Activated naive CD8-positive, alpha-beta T cell treated with anti-CD3 and anti-CD28 coated beads, Interleukin-2, amount 10 ng/mL, durations not matched to agents 7 days and 5 days (primary cell): ENCODE measurements at places on chromosomes 7 and 10. TPM values are rescaled to one million over a fixed set of nuclear protein-coding genes. Genes with fewer than 3 reads are reported as not detected.

GRCh38 chr10:75434291-75434690 is 2.9 kb downstream of the LRMDA start:
- no peak for DNase-seq

The ZNF736 gene
- total RNA-seq: 38.9 TPM

GRCh38 chr7:129228633-129229032 is 3.8 kb downstream of the AHCYL2 start:
- no peak for DNase-seq

The PPP1R3C gene
- total RNA-seq: not detected

The STEAP4 gene
- total RNA-seq: not detected

- no peak for DNase-seq
Measured at GRCh38 chr10:26519803-26520202, 81.7 kb downstream of the APBB1IP start.

The CLCN1 gene
- 0.08 TPM for total RNA-seq

- DNase-seq: no peak
Measured at GRCh38 chr7:144455040-144455404, 51.5 kb upstream of the NOBOX start.

DNA sequence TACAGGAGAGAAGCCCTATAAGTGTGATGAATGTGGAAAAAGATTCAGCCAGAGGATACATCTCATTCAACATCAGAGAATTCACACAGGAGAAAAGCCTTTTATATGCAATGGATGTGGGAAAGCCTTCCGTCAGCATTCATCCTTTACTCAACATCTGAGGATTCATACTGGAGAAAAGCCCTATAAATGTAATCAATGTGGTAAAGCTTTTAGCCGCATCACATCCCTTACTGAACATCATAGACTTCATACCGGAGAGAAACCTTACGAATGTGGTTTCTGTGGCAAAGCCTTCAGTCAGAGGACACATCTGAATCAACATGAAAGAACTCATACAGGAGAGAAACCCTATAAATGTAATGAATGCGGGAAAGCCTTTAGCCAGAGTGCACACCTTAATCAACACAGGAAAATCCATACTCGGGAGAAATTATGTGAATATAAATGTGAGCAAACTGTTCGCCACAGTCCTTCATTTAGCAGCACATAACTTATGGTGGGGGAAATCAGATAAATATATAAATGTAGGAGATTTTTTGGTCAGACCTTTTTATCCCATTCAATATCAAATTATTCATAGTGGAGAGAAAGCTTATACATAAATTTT is 12.1 kb upstream of the MRPS17 start:
- no peak for DNase-seq

- DNase-seq: no peak
Measured at GRCh38 chr10:130787821-130788220, 523.7 kb downstream of the TCERG1L start.

DNA sequence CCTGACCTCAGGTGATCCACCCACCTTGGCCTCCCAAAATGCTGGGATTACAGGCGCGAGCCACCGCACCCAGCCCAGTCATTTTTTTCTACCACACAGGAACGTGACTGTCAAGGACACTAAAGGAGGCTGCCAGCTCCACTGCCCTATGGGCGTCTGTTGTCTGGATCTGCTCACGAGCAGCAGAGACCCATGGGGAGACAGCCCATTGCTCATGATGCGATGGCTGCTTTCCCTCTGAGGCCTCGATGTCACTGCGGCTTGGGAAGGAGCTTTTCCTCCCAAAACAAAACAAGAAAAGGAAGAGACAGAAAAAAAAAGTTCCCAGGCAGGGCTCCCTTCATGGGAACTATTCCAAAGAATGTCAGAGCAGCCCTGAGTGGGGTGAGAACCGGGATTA is 70.5 kb downstream of the DENND2A start:
- DNase-seq: no peak

The CHST3 gene
- total RNA-seq: not detected

- DNase-seq: no peak
Measured at GRCh38 chr10:99360934-99361333, 31.8 kb downstream of the CNNM1 start.

The FRMPD2 gene
- total RNA-seq: not detected

GRCh38 chr10:74585231-74586087 is 240.9 kb upstream of the KAT6B start:
- DNase-seq: peak; percentile 41

GRCh38 chr10:35000936-35001335 is 89.2 kb downstream of the CUL2 start:
- no peak for DNase-seq

DNA sequence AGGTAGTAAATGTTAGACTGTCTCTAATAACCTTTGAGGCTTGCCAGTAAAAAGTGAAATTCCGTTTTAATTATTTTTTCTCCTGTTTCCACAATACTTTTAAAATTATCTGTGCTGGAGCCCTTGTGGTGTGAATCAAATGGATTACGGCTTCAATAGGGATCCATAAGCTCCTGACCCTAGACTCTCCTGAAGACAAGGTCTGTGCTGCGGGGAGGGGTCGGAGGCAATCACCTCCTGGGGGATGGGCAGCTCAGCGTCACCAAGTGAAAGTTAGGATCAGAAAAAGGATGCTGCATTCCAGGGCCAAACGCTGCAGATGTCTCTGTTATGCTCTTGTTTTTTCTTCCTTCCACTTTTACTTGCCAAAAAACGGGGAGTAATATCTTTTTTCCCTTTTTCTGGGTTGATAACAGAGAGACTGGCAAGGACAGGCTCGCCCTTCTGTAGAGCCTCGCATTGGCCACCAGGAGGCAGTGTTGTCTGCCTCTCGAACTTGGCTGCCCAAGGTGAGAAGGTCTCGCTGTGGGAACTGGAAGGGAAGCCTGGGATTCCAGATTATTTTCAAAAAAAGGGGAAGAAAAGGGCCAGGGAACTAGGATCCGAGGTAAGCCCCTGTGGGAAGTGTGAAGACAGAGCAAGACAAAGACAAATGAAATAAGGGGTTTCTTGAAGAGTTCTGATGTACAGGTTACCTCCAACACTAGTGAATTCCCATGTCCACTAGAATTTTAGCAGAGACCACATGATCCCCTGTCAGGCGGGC is 621.9 kb downstream of the ACTR3B start:
- DNase-seq: no peak

DNA sequence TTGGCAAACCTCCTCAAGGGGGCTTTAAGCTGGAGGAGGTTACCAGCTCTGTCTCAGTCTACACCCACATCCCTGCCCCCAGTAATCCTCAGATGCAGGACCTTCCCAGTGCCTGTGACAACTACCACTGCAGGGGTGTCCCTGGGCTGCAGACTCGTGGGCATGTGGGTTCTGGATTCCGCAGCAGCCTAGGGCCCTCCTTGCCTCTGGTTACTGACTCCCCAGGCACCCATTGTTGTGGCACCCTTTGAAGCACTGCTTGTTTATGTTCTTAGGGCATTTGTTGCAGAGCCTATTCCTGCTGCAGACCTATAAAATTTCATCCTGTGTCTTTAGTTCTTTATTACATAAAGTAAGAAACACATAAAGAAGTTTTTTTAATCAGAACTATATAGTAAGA is 51.1 kb upstream of the GJD4 start:
- DNase-seq: no peak

- DNase-seq: no peak
Measured at GRCh38 chr10:27736396-27736795, 9.2 kb downstream of the MKX start.

The MYL10 gene
- not detected for total RNA-seq

DNA sequence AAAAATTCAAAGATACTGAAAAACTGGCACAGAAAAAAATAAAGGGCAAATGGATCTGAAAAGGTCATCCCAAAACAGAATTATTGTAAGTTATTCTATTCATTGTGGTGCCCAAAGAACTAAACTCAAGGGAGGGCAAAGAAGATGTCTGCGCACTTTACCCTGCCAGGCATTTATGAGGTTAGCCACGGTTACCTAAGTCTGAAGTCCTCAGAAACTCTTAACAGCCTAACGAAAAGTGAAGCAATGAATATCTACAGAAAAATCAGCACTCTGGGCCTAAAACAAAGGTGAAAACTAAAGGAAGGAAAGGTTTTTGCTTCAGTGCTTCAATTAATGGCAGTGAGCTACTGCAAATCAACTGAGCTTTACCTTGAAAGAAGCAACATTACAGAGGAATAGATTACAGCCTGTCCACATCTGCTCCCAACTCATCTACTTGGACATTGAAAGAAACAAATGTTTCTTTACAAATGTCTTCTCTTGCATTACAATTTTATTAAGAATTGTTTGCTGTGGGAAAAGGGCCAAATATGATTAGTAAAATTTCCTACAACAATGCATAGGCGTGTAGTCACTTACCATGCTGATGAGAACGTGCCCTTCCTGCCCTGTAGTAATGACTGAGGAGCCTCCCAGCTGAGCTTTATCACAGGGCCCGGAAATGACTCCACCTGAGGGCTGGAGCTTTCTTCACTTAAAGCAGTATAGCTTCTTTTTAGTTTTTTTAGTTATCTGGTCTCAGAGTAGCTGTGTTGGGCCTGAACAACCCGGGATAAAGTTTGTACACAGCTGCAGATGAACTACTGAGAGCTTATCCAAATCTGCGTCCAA is at the start of gene TUBAL3:
Gene TUBAL3 (minus strand): TSS at position 621 of the 834 bp plus-strand sequence. CDS start 36 bp downstream, at position 585.
- DNase-seq: no peak

- no peak for DNase-seq
Measured at GRCh38 chr7:272108-272615, 17.8 kb upstream of the FOXL3 start.

The PRPS1L1 gene
- total RNA-seq: not detected

DNA sequence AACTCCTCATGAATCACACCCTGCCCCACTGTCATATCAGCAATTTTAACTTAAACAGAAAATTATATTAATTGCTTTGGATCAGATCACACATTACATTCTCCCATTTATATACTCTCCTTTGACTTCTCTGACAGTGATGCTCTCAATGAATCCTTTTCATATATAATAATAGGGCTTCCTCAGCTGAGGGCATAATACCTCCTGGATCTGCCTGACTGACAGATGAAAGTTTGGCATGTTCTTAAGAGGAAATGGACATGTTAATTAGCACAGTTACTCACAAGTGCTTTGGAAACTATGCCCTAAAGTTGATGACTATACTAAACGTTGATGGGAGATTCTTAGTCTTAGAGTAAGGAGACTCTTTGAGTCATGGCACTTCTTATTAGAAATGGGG is 478.2 kb upstream of the LRRN3 start:
- DNase-seq: no peak

- peak; percentile 32 for DNase-seq
Measured at GRCh38 chr7:131745390-131746248, 189.2 kb upstream of the PODXL start.

The AZGP1 gene
- not detected for total RNA-seq

GRCh38 chr7:134811765-134812164 is 32.3 kb downstream of the CALD1 start:
- no peak for DNase-seq

DNA sequence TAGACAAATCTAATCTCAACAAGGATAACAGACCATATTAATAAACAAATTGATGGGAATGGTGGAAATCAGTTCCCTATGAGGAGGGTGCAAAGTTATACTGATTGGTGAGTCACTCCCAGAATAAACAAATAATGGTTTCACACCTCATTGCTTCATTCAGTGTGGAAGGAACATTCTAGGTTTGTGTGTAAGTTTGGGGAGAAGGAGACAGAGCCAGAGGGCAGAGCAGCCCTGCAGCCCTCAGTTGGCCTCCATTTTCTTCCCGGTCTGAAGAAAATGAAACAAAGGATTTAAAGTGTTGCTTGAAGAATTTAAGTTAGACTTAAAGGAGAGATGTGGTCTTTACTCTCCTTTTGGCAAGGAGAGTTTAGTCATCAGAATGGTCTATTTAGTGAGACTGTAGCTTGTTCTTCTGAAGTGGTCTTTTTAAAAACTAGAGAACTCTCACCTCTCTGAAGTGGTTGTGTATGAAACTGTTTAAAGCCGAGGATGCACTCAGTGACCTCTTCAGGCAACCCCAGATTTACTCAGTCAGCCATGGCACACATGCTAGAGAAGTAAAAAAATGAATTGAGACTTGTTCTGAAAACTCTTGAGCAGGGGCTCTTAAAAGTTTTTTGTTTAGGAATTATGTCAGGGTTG is 27.2 kb downstream of the IKZF1 start:
- no peak for DNase-seq

GRCh38 chr10:7315906-7316305 is 94.9 kb downstream of the SFMBT2 start:
- DNase-seq: no peak

GRCh38 chr10:125698481-125698998 is 15.6 kb upstream of the TEX36 start:
- no peak for DNase-seq

GRCh38 chr10:2839081-2839725 is 228.1 kb upstream of the PFKP start:
- DNase-seq: peak; percentile 37

- DNase-seq: no peak
Measured at GRCh38 chr10:95653895-95654294, 2.6 kb downstream of the ALDH18A1 start.

The POLR2J3 gene
- 57.2 TPM for total RNA-seq

The TRIM4 gene
- 42.2 TPM for total RNA-seq

The APBB1IP gene
- 81.1 TPM for total RNA-seq

The BTBD16 gene
- total RNA-seq: not detected

DNA sequence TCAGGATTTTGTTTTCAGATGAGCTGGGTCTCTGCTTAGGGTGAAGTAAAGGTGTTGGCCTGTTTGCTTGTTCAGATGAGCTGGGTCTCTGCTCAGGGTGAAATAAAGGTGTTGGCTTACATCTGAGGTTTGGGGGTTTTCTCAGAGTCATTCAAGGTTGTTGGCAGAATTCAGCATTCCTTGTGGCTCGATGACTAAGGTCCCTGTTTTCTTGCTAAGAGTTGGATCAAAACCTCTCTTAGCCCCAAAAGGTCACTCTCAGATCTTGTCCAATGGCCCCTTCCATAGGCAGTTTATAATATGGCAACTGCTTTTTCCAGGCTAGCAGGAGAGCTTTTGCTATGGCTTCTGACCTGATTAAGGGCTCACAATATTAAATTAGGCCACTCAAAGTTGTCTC is 106.6 kb downstream of the ADAM22 start:
- DNase-seq: no peak

DNA sequence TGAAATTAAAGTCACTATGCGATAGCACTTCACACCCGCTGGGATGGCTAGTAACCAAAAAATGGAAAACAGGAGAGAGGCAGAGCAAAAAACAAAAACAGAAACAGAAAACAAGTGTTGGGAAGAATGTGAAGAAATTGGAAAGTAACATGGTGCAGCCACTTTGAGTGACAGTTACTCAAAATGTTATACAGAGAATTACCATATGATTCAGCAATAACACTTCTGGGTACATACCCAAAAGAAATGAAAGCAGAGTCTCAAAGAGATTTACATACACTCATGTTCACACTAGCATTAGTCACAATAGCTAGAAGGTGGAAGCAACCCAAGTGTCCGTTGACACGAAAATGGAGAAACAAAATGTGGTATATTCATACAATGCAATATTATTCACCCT is 88.6 kb upstream of the KCNIP2 start:
- DNase-seq: no peak

GRCh38 chr10:97718659-97719142 is 5.2 kb downstream of the MARVELD1 start:
- no peak for DNase-seq

The HOXA5 gene
- total RNA-seq: not detected
